Osteoblast (primary cell): ENCODE measurements at places on chromosomes 11 and 22.
A peak's percentile ranks its signal among the peaks of the same experiment; 100 is the strongest.

DNA sequence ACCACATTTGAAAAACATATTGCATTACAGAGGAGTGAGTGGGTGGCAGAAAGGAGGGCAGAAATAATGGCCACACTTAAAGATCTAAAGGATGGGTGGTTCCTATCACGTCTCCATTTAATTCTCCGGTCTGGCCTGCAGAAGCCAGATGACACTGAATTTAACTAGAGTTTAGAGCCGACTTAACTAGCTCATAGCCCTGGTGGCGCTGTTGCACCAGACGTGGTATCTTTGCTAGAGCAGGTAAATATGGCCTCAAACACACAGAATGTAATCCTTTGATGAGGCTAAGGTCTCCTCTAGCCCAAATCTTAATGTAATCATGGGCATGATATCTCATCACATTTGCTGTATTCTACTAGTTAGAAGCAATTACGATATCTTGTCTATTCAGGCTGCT, 51.5 kb upstream of the GAL start:
- DNase-seq, result no peak

DNA sequence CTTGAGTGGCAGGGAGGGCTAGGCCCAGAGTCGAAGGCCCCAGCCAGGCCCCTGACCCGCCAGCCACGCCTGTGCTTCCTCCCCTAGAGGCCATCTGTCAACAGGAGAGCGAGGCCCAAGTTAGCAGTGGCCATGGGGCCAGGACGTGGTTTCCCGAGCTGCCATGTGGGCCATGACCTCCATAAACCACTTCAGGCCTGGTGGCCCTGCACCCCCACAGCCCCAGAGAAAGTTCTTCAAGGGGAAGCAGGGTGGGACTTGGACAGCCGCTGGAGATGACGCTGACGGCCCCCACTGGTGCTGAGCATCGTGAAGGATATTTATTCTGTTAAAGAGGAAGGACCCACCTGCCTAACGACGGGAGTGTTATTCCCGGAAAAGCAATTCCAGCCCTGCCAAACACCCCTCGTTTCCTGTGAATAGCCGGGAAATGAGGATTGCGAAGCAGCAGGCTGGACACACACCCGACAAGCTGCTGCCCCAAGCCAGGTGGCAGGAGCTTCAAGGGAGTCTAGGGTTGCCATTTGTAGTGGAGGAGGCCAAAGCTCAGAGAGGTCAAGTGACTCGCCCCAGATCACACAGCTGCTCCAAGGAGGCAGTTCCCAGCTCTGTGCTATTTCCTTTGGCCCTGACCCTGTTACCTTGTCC, 12.8 kb downstream of the PRR5 start:
- DNase-seq, result peak; percentile 46

DNA sequence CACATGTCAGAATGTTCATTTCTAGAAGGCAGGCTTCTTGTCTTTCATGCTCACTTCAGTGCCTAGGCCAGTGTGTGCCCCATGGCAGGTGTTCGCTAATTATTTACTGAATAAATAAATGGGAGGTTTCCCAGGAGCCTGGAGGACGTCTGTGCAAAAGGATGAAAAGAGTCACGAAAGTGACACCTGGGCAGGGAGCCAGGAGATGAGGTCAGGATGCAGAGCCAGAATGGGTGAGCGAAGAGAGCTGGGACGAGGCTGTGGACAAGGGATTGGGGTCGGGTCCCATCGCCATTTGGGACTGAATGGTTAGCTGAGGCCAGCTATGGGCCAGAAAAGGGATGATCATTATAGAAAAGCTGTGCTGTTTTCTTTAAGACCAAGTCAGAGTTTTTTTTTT, 560.4 kb downstream of the TBC1D22A start:
- no peak for DNase-seq

DNA sequence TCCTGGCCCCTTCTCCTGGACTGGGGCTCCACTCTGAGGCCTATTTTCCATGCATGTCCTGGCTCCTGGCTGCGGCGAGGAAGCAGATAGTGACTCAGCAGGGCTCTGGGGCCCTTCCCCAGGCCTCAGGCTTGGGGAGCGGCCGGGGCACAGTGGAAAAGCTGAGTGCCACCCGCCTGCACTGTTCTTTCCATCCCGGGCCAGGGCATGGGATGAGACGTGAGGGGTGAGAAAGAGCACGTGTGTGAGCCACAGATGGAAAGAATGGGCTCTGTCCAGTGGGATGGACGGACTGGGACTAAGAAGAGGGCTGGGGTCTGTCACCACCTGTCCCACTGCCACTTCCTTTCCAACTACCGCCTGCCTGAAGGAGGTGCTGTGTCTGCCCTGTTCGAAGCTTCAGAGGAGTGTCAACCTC, 12.8 kb downstream of the SLC37A2 start:
- peak; percentile 90 for DNase-seq

DNA sequence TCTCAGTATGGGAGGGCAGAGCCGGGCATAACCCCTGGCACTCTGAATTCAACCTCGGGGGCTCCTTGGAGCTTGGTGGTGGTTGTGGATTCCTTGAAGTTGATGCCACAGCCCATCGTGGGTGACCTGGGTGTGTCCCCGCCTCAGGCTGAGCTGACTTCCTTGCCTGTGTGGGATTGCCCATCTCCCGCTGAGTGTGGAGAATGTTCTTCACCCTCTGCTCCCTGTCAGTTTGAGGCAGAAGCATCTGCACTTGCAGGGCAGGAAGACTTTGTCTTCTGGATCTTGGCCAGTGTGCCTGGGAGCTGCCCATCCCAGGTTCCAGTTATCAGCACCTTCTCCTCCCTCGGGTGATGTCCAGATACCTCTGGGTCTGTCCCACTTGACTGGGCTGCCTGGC, 25.3 kb downstream of the CD82 start:
- no peak for DNase-seq

GRCh38 chr11:17544181-17544622, at the start of gene USH1C:
TSS of gene USH1C (minus strand) at chr11:17544416. CDS start at chr11:17544307, 109 bp downstream.
- DNase-seq, result peak; percentile 87

DNA sequence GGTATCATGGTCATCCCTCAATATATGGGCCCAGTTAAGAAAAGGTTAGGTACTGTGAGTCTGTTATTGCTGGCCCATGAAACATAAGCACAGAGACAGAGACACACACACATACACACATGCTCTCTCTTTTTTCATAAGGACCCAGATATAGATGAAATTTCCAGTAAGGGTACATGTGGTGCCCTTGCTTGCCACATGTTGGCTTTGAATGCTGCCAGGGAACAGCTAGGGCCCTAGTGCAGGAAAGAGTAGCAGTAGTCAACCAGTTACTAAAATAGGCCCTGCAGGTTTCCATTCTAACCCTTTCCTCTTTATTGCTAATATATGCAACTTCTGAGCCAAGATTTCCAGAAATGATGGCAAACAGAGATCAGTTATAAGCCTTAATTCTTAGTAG, 9.1 kb downstream of the SNX19 start:
- DNase-seq, result peak; percentile 52

DNA sequence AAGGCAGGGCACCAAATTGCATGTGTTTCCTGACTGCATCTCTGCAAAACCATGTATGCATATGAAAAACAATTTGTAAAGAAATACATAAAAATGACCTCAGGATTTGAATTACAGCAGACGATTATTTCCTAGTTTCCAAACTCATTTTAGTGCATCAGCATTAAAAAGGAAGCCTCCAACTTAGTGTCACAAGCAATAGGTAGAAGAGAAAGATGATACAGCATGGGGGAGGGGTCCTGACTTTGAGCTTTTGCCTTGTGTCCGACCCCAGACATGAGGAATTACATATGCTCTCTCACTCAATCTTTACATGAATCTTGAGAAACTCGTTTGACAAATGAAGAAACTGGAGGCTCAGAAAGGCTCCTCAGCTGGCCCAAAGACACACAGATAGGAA, 294.6 kb upstream of the NARS2 start:
- no peak for DNase-seq

GRCh38 chr11:84981301-84981700, 645.8 kb downstream of the DLG2 start:
- no peak for DNase-seq

- DNase-seq, result no peak
These were observed 69.2 kb upstream of the PRR5 start for GRCh38 chr22:44632541-44633396.

DNA sequence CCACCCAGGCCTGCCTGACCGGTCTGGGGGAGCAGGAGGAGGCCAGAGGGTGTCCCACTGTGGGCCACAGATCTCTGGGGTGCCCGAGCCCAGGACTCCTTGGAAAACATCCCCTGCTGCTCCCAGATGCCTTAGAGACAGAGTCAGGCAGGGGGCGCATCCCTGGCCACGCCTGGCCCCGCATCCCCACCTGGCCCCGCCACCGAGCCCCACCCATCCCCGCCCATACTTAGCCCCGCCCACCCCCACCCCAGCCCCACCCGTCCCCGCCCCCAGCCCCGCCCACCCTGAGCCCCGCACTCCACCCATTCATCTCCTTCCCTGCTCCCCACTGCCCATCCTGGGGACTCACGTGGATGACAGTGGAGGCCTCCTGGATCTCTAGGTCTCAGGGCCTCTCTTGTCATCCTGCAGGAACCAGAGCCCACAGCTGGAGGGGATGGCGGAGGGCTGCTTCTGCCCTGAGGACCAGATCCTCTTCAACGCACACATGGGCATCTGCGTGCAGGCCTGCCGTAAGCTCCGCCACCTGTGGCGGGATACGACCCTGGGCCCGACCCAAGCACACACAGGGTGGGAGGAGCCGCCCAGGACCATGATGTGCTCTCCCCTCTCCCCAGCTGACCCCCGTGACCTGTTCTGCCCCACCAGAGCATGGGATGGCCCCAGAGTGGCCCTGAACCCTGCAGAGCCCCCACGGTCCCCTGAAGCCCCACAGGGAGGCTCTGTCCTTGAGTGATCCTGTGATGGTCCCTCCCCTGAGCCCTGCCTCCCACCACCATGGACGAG, 33.6 kb downstream of the MUC5B start:
- DNase-seq, result no peak

DNA sequence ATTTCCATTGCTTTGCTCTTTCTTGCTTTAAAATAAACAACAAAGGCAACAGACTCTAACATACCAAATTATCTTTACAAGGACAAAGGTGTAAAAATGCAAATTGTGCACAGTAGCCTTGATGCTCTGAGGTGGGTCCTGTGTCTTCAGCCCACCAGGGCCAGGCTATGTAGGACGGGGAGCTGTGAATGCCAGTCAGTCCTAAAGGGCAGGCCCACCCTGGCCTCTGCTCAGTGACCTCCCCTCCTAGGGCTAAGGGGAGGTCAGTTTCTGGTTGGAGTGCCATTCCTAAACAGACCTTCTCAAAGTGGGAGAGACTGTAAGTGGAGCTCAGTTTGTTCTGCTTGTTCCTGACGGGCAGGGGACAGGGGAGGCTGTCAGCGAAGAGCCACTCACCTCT, 78.0 kb upstream of the SUSD2 start:
- DNase-seq, result no peak

DNA sequence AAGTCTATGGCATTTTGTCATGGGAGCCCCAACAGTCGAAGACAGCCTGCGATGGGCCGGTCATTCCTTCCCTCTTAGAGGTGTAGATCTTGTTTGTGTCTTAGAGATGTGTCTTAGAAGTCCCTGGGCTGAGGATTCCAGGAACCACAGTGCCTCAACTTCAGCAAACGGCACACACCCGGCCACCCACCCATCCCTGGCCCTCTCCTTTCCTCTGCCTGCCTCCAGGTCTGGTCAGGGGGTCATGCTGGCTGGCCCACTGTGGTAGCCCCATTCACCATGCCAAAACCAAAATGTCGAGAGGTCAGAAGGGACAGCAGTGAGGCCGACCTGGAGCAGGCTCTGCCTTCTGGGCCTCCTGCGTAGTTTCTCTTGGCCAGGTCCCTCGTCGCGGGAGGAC, 857.9 kb downstream of the TBC1D22A start:
- no peak for DNase-seq

GRCh38 chr22:20982563-20982882, 426 bp downstream of the LZTR1 start:
- DNase-seq, result no peak

DNA sequence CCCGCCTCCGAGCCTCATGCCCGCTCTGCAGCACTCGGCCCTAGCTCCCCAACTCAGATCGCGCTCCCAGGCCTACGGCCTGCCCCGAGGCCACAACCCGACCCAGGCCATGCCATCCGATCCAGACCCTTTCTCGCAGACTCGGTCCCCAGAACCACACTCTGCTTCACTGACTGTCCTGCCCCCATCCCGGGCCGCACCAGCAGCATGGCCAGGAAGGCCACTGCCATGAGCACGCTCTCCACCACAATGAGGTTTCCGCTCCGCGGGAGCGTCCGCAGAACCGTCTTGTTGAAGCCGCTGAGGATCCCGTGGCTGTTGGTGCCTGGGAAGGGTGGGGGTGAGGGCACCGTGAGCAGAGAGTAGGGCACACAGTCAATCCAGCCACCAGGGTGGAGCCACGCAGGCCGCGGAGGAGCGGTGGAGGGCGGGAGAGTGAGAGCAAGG, 6.4 kb downstream of the UNC93B1 start:
- peak; percentile 25 for DNase-seq

GRCh38 chr11:69411257-69411924, 70.1 kb upstream of the LINC01488 start:
- peak; percentile 34 for DNase-seq

DNA sequence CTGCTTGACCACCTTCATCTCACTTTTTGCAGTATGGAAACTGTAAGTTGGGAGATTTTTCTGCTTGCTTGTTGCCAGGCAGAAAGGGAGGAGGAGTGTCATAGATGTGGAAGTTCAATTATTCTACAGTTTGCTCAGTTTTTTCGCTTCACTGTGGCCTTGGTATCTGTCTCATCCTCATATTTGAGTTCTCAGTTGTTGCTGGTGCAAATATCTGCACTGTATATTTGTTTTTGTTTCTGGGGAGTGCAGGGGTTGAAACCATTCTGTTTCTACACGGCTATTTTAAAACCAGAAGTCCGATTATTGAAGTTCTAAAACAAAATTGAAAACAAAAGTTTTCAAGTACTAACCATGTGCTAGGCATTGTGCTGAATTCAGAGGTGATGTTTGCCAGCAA, 153.4 kb downstream of the JRKL start:
- DNase-seq, result no peak

DNA sequence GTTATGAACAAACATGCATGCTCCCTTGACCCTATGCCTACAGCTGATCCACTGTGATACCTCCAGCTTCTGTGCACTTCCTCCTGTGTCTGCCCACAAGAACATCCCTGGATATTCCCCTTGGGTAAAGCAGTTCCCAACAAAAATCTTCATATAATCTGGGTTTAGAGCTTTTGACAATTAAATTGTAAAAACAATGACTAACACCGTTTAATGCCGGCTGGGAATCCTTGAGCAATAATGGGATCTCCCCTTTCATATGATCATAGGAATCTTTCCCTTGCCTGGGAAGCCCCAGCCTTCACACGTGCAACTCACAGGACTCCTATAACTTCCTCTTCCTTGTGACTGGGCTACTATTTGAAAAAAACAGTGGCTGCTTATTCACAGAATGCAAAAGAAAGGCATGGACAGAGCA, 6.3 kb upstream of the ZC3H12C start:
- DNase-seq, result peak; percentile 60

- DNase-seq, result no peak
These were observed 6.4 kb upstream of the BMAL1 start for GRCh38 chr11:13271060-13271693.

DNA sequence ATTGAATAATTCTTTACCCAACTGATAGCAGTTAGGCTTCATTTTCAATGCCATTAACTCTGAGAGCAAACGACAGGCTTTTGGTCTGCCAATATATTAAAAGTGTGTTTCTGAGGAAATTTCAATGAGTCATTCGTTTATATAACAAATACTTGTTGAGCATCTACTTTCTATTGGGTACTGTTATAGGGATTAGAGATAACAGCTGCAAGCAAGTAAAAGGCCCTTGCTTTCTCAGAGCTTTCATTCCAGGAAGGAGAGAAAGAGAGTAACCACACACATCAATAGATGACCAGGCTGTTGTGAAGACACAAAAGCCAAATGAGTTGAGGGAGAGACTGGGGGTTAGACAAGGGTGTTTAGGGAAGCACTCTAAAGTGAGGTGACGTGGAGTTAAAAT, 35.7 kb downstream of the CD44 start:
- peak; percentile 31 for DNase-seq
